ENCODE measurements at places on chromosomes 5 and 9.

GRCh38 chr9:82132024-82132423 lies 143.5 kb downstream of the SPATA31D1 start:
- DNase-seq: no peak

DNA sequence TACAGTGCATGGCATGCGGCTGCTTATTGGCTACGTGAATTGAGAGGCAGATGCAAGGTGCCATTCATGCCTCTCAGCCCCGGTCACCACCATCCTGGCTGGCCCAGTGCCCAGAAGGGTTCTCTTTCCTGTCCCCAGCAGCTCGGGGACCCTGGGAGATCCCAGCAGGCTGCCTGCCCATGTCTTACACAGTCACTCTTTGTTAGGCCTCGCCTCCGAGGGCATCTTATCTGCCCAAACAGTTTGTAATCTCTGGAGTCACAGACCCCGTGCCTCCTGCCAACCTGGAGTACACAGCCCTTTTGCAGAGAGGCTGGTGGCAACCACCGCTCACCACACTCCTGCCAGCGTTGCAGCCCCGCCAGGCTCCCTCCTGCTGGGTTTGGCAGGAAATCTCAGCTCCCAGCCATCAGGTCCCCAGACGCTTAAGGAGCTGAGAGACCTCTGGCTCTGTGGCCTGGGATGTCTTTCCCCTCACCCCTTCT lies 7.0 kb upstream of the AK1 start:
- no peak for DNase-seq

GRCh38 chr9:136220017-136220729 lies 15.2 kb upstream of the LHX3 start:
- peak; percentile 37 for DNase-seq

GRCh38 chr5:125657936-125658335 lies 765.3 kb upstream of the GRAMD2B start:
- DNase-seq: no peak

DNA sequence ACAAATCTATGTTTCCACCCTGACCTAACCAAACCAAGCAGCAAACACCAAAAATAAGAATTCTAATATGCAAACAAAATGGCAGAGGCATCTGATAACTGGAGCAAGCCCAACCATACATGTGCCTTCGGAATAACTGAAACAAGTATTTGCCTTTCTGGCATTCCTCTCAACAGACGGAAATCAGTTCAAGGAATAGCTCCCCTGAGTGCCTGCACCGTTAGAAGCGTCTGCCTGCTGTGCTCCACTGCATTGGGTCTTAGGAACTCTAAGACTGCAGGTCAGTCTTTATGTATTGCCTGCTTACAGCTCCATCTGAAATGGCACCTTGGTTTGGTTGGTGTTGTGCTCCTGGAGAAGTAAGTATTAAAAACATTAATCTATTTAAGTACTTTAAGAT lies 98.5 kb downstream of the MRPS27 start:
- no peak for DNase-seq

All from stimulated activated CD4-positive, alpha-beta T cell treated with anti-CD3 and anti-CD28 coated beads, Interleukin-15, amount 100 ng/mL, for 24 hours (primary cell).